ENCODE measurements at places on chromosomes 4 and X.

GRCh38 chr4:152011469-152011868 lies 250.7 kb upstream of the GATB start:
- DNase-seq, result no peak

DNA sequence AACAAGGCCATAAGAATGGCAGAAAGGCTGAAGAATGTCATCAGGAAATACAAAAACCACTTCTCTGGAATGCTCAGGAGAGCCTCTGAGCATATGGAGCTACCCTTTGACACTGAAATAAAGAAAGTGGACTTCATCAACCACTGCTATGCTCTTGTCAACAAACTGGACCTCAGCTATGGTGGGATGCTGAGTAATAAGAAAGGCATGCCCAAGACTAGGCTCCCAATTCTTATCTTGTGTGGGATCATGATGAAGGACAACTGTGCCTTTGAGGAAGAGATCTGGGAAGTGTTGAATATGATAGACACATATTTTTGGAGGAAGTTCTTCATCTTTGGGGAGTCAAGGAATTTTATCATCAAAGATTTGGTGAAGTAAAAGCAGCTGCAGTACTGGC lies 86.9 kb upstream of the MAGEB16 start:
- no peak for DNase-seq

- no peak for DNase-seq
These were observed 226.6 kb downstream of the NLGN4X start for GRCh38 chrX:6002056-6002455.

DNA sequence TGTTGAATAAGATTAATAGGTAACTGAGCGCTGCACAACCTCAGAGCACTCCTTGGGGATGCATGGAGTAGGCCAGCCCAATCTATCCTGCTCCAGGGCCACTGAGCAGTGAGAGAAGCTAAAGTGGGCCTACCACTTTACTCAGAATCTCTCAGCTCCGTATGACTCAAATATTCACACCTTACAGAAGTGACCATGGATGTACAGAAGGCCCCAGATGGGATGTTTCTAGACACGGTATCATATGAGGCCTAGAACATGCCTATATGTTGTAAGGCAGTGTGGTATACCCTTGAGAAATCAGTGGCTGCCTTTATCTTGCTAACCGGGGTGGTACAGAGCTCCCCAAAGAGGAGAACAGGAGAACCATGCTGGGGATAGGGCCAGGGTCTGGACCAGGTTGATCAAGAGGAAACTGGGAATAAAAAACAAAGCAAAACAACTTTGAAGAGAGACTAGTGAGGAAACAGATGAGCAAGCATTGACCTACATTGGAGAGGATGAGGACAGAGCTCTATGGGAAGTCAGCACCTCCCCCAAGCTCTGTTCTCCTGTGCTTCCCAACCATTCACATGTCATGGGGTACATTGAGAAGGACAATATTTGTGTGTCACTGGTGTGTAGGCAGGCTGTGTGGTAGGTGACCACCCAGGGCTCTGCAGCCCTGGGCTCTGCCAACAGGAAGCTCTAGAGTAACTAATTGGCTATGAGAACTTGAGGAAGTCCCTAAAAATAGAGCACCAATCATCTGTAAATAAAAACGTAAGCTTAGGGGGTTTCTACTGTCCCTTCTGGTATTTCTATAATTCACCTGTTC lies 31.4 kb downstream of the HOPX start:
- no peak for DNase-seq

DNA sequence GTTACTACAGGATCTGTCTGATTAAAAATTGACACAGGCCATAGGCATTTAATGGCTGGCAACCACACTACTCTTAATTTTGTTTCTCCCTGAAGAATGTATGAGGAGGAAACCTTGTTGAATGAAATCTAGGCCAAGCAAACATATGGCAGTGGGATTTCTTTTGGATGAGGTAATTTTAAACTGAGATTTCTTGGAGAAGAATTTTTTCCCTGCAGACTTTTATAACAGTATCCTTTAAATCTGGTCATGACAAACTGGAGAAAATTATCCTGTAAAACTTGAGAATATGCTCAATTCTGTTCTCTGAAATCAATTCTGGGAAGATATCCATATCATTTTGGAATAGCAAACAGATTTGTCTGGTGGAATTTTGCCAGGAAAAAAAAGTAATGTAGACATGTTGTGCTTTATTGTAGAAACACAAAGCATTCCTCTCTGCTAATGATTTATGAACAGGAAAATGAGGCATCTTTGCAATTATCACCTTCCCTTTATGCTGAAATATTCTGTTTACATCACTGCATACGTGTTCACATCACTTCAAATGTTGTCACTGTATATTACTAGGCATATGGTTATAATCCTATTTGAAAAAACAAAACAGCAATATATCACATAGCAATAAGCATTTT lies 108.3 kb upstream of the ARSJ start:
- DNase-seq, result no peak

- no peak for DNase-seq
These were observed 378.1 kb downstream of the PDGFC start for GRCh38 chr4:156593464-156593863.

DNA sequence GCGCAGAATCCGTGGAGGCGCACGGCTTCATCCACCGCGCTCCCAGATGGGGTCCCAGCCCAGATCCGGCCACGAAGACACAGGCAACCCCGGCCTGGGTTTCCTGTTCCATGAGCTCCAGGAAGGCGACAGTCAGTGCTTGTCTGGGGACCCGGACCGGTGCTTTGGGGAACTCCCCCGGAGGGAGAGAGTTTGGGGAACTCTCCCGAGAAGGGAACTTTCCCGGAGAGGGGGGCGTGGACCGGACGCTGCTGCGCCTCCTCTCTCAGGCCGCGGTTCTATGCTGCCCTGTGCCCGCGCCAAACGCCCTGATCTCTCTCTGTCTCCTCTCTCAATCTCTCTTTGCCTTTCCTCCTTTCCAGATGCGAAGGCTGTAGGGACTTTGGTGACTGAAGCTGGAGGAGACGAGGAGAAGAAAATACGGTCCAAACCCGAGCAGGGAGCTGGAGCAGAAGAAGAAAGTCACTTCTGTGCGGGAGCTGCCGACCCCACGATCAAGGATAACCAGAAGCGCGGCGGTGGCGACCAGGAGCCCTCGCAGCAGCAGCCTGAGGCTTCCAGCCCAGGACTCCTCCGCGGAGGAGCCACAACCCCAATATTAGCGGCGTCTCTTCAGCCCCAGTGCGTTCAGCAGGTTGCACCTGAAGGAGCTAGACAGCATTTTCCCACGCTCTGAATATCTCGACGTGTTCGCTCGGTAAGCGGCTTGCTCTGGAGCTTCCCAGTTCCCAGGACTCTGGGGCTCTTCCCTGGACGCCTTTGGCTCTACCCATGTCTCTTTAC lies 47.6 kb upstream of the NKAP start:
- no peak for DNase-seq

DNA sequence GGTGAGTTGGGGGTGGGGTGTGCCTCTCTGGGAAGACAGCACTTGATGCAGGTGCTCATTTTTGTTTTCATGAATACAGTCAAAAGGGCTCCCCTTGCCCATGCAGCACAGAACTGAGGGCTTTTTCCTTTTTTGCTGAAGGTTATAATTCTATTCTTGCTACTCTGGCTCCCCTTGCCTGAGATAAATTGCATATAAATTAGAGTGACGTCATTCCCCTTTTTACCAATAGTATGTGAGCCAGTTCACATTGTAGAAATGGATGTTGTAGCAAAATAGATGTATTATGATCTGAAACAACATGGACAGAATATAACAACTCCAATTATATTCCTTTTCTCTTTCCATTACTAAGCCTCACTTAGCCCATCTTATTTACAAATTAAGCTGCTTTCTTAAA lies 28.4 kb downstream of the CXorf58 start:
- DNase-seq, result no peak

DNA sequence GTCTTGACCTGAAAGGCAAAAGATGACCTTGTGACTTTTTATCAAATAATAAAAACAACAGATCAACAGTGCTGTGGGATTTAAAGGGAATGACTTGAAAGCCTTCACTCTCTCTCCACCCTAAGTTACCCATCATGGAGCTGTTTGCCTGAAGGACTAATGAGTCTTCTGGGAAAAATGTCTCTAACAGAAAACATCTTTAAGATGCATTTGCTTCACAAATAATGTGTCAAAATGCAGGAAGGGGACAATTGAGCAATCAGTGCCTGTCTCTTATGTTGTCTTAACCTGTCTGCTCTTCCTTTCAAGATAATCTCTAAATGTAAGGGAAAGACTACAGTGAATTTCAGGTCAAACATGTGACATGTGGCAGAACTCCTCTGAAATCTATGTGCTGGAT lies 766.6 kb downstream of the PDHA2 start:
- no peak for DNase-seq

DNA sequence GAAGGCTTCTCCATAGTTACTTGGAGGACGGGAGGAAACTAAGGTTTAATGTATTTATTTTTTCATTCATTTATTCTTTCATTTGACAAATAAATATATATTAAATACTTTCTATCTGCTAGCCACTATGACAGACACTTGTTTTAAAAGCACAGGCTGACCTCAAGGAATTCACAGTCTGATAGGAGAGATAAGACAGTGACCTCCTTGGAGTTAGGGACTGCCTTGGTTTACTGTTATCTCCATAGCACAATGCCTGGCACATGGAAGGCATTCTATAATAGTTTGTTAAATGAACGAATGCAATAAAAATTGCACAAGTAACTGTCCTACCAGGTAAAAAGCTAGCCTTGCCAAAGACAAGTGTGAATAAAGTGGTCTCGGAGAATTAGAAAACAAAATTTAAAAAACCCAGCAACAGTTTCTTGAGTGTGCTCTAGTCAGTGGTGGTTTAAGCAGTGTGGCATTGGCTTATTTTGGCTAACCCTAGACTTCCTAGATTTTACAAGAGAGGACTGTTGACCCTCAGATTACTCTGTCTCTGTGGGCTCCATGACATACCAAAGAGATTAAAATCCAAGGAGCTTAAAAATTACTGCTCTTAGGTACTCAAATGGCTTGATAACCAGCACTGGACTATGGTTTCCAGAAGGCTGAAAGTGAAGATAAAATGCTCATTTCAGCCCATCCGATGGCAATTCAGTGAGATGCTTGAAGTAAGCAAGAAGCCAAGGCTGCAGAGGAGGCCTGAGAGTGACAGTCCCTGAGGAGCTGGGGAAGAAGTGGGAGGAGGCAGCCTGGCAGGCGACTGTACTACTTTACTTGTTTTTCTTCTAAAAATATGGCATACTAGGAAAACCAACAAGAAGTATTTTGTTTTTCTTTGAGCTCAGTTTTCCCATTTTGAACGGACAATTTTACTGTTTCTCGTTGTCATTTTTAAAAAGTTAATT lies 9.6 kb downstream of the AFP start:
- DNase-seq, result no peak

DNA sequence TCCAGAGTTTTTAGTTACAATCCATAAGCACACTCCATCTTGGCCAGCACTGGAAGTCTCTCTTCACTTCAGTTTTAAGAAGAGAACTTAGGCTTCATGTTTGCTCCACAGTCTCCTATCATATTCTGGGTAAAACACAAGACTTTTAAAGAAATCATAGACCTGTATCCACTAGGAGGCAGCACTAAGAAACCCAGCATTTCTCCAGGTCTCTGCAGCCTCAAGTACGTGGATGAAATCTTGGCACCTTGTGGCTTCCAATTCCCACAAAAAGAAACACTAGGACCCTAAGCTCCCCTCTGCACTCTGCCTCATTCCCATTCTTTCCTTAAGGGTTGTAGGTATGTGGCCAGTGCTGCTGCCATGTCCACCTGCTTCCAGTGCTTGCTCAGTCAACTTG lies 367.3 kb upstream of the CASK start:
- no peak for DNase-seq

- DNase-seq, result no peak
These were observed 68.2 kb downstream of the MAGEA10 start for GRCh38 chrX:152070144-152070543.

DNA sequence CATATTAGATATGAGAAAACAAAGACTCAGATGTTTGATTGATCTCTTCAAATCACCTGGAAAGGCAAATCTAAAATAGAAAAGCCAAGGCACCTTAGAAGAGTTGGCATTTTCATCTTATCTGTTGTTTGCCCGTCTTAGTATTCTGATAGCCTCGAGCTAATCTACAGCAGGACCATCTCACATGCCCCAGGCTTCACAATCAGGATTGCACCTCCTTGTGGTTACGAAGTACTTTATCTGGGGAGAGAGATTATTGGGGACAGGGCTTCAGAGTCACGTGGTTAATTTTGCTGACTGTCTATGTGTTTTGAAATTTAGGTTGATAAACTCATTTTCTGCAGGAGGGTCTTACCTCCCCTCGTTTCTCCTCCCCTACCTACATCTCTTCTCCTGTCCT lies 313.1 kb upstream of the ANXA10 start:
- no peak for DNase-seq

GRCh38 chr4:157791236-157791635 lies 381.6 kb downstream of the GASK1B start:
- no peak for DNase-seq

- DNase-seq, result no peak
These were observed 70.6 kb downstream of the ATP11C start for GRCh38 chrX:139862208-139862607.

DNA sequence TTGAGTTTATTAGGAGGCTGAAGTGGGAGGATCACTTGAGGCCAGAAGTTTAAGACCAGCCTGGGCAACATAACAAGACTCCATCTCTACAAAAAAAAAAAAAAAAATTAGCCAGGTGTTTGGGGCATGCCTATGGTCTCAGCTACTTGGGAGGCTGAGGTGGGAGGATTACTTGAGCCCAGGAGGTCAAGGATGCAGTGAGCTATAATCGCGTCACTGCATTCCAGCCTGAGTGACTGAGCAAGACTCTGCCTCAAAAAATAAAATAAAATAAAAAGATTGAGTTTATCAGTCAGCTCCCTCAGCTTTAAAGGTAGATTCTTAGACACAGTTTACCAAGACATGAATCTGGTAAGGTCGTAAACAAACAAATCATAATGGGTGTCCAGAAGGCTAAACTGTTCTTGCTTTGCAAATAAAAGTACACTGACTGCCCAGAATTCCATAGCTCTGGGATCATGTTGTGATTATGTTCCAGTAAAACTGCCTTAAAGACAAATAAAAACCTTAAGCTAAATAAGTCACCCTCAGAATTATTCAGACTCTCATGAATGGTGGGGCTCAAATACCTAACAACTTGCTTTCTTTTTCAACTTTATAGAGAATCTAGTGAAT lies 18.7 kb downstream of the APOO start:
- no peak for DNase-seq

DNA sequence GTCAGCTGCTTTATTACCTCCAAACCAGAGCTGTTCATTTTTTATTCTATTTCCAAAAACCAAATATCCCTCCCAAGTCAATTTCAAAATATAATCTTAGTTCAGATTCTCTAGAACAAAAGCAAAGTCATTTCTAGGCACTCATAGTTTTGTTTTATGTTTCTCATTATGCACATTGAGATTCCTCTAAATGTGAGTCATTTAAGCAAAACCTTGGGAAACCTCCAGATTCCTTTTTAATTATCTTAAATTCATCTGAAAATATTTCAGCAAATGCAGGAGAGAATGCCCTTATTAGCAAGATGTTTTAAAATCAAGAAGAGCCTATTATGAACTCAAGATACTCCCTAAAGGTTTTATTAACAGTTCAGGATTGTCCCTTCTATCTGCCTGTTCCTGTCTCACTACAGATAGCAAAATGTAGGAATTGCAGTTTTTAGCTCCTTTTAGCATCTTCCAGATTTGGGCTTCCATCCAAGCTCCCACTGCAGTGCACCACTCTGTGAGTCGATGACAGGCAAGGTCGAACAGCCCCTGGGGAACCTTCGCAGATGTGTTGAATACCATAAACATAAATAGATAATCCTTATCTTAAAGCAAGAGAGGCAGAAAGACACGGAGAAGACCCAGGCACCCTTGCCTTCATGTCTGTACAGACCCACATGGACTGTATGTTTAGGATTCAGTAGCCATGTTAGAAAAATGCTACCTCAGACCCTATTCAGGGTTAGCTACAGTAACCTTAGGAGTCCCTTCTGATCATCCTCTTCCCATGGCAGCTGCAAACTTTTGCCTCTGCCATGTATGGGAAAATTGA lies 11.3 kb upstream of the SLC9A7 start:
- DNase-seq, result no peak

Measured in posterior cingulate gyrus (tissue), 11 donors.